GM19239 (cell line): ENCODE measurements at places on chromosomes 7 and 10.

DNA sequence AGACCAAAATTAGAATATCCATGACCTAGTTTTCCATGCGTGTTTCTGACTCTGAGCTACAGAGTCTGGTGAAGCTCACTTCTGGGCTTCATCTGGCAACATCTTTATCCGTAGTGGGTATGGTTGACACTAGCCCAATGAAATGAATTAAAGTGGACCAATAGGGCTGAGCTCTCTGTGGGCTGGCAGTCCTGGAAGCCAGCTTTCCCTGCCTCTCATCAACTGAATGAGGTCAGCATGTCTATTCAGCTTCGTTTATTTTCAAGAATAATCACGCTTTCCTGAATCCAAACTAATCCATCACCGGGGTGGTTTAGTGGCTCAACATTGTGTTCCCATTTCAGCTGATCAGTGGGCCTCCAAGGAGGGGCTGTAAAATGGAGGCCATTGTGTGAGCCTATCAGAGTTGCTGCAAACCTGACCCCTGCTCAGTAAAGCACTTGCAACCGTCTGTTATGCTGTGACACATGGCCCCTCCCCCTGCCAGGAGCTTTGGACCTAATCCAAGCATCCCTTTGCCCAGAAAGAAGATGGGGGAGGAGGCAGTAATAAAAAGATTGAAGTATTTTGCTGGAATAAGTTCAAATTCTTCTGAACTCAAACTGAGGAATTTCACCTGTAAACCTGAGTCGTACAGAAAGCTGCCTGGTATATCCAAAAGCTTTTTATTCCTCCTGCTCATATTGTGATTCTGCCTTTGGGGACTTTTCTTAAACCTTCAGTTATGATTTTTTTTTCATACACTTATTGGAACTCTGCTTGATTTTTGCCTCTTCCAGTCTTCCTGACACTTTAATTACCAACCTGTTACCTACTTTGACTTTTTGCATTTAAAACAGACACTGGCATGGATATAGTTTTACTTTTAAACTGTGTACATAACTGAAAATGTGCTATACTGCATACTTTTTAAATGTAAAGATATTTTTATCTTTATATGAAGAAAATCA, 35.5 kb downstream of the CAV1 start:
- DNase-seq = no peak

DNA sequence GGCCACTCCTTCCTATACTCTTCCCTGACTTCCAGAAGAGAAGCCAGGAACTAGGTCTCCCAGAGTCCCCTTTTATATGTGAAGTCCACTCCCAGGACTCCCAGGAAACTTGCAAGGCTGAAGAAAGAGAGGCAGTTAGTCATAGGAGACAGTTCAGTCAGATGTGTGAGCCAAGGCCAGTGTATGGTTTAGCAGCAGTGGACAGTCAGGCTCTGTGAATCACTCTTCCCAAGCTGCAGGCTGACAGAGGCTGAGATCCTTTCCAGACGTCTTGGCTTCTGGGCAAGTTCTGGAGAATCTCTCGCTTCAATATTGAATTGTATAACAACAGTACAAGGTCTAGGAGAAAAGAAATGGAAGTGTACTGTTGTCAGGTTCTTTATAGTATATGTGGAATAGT, 26.9 kb downstream of the BLVRA start:
- DNase-seq = no peak

- DNase-seq = no peak
Measured at GRCh38 chr7:156816943-156817572, 75.9 kb downstream of the LMBR1 start.

DNA sequence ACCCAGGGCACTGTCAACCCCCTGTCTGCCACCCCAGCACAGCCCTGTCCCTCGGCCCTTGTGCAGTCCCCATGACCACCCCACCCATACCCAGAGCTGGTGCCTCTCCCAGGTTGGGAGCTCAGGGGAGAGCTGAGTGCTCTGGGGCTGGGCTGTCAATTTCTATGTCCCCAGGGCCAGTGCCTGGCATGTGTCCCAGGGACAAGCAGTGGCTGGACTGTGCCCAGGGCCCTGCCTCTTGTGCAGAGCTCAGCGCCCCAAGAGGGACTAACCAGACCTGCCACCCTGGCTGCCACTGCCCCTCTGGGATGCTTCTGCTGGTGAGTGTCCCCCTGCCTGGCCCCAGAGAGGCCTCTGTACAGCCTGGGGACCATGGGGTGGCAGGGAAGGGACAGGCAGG, 29.0 kb upstream of the ZNF862 start:
- no peak for DNase-seq

GRCh38 chr10:7045891-7046599, 364.8 kb downstream of the SFMBT2 start:
- DNase-seq = peak; percentile 15

DNA sequence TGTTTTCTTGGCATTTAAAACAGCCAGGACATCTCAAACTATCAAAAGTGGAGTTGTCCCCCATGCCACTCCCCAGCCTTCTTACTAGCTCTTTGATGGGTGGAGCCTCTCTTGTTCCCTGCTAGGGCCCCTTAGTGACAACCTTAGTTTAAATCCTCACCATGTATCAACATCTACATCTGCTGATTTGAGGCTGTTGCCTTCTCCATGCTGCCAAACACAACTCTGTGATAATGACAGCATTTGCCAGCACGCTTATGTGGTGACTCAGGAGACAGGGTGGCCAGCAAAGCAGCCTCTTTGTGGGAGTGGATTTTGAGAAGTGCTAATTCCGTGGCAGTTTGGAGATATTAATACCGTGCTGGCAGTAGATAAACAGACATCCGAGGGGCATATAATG, 145.4 kb downstream of the LRRC4 start:
- DNase-seq = no peak

DNA sequence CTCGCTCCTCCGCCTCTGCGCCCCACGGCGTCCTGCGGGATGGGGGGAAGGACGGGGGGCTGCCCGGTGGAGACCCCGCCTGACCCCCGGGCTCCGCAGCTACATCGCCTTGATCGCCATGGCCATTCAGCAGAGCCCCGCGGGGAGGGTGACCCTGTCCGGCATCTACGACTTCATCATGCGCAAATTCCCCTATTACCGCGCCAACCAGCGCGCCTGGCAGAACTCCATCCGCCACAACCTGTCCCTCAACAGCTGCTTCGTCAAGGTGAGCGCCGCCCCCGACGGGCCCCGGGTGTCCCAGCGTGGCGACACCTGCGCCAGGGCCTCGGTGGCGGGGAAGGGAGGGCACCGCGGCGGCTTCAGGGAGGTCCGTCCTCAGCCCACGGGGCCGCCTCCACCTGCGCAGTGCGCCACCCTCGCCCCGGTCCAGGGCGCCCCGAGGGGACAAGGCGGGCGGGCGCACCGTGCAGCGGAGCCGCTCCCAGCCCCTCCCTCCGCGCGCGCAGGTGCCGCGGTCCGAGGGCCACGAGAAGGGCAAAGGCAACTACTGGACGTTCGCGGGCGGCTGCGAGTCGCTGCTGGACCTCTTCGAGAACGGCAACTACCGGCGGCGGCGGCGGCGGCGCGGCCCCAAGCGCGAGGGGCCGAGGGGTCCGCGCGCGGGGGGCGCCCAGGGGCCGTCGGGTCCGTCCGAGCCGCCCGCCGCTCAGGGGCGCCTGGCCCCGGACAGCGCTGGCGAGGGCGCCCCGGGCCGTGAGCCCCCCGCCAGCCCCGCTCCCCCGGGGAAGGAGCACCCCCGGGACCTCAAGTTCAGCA, 793 bp downstream of the FOXL3 start:
- no peak for DNase-seq

DNA sequence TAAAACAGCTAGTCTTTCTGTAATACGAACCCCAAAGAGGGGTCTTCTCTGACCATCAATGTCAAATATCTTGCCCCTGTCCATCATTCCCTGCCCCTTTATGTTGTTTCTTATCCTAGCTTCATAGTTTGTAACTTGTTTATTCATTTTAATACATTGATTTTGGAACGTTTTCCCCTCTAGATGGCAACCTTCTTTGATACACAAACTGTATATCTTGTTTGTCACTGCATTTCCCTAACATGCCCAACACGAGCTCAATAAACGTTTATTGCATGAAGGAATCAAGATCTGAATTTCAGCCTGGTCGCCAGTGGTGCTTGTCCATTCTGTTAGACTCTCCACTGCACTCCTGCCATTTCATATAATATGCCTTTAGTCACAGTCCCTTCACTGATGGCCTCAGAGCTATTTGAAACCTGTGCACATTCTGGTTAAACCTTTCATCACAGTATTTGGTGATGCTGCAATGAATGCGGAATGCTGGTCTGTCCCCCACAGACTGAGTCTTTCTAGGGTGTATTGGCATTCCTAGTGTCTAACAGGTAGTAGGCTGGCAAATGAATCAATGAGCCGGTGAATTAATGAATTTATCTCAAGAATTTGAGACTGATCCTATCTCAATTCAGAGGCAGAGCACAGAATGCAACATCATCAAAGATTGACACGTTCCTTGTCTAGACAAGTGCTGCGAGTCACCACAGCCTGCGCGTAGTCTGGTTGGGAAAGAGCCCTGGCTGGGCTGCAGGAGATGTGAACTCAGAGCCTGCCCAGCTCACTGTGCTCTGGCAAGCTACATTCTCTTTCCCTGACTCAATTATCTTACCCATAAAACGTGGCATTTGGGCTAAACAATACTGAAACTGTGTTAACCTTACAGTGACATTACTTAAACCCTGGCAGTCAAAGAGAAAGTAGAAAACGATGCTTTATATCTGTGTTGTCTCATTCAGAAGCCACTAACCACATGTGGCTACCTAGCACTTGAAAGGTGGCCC, 55.2 kb upstream of the FRMD4A start:
- DNase-seq = no peak

DNA sequence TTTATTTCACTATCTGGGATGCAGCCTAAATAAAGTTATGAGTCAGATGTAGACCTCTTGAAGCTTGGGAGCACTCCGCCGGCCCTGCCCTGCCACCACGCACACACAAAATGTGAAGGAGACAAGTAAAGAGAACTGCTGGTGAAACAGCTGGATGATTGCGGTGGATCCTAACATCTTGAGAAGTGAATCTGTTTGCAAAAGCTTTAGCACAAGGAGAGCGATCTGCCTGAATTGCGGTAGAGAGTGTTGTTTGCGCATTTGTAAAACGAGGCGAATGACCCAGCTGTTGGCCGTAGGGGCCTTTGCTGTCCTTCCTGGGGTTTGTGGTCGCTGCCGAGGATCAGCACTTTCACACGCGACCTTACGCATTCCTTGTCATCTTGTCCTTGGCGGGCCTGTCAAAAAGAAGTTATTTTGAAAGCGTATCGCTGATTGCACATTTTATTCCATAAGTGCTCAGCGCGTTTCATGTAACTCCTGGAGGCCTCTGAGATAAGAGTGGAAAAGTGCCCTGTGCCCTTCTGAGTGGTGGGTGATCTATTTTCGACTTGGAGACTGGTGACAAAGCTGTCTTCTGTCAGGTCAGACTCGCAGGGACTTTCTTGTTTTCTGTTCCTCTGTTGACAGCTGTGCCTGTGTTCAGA, 40.8 kb downstream of the RBM20 start:
- no peak for DNase-seq

GRCh38 chr7:144862612-144863319, 26.9 kb upstream of the TPK1 start:
- no peak for DNase-seq

- no peak for DNase-seq
Measured at GRCh38 chr10:86075512-86075911, 291.1 kb downstream of the GRID1 start.

DNA sequence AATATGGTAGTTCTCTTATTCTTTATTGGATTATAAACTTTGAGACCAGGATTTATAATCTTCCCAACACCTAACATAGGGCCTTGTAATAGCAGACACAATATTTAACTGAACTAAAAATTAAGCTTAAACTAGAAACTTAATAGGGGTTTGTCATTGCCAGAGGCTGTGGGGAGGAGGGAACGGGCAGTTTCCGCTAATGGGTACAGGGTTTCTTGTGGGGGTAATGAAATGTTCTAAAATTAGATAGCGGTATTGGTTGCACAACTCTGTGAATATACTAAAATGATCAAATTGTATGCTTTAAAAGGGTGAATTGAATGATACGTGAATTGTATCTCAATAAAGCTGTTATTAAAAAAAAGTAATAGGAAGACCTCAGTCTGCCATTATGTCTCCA, 45.4 kb downstream of the NT5C2 start:
- DNase-seq = no peak

DNA sequence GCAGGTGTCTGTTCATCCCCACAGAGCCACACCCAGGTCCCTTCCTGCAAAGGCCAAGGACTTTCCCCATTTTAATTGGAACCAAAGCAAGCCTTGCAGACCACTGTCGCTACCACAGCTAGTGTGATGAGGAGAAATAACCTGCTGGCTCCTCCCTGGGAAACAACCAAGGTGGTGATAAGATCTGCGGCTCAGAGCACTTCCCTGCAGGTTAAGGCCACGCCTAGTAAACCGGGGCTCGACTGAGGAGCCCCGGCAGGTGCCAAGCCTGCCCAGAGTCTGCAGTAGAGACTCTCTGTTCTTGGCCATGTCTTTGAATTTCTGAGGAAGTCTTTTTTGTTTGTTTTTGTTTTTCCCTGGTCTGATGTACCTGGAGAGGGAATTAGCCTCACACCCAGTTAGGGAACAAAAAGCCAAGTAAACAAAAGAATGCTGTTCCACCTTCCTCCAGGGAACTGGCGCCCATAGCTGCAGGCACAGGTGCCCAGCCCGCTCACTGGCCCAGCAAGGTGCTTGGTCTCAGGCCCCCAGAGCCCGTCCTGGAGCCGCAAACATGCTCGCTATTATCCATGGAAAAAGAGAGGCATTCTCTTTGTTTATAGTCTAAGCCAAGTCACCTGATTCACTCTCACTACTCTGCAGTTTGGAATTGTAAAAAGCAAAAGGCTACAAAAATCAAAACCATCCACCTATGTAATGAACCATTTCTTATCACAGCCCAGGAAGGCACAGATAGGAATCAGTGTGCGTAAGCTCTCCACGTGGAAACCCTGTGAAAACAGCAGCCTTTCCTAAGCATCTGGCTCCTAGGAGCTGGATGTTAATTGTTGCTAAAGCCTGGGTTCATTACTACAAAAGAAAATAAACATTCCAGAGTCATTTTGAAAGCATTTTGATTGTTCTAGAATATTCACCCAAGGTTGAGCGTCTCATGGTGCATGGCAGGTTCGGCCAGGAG, 2.7 kb downstream of the GPR146 start:
- no peak for DNase-seq

DNA sequence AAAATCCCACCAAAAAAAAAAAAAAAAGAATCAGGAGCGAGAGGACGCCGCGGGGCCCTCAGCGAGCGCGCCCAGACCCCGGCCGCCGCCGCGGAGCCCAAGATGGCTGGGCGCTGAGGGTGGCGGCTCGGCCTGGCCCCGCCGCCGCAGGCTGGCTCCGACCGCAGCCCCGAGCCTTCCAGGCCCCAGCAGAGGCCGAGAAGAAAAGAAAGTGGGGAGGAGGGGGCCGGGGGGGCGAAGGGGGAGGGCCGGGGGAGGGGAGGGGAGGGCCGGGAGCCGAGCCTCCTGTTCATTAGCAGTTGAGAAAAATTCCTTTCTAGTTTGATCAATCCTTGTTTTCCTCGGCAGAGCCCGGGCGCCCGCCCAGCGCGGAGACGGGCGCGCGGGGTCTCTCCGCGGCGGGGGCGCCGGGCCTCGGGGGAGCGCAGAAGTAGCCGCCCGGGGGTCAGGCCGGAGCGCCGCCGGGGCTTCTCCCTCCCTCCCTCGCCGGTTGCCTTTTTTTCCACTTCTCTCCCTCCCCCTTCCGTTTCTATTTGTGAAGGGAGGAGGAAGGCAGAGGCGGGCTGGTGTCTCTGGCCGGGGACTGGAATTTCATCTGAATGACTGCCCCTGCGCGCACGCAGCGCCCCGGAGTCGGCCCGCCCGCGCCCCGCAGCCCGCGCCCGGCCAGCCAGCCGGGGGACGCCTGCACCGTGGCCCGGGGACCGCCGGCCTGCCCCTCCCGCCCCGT, 778 bp upstream of the TRIM8 start:
- DNase-seq = no peak

- no peak for DNase-seq
Measured at GRCh38 chr10:78062296-78062695, 28.6 kb downstream of the RPS24 start.
